Central memory CD4-positive, alpha-beta T cell (primary cell): ENCODE measurements at places on chromosomes 7 and 10.

- no peak for DNase-seq
Observed at GRCh38 chr10:47396311-47396717, 12.2 kb upstream of the ZNF488 start.

DNA sequence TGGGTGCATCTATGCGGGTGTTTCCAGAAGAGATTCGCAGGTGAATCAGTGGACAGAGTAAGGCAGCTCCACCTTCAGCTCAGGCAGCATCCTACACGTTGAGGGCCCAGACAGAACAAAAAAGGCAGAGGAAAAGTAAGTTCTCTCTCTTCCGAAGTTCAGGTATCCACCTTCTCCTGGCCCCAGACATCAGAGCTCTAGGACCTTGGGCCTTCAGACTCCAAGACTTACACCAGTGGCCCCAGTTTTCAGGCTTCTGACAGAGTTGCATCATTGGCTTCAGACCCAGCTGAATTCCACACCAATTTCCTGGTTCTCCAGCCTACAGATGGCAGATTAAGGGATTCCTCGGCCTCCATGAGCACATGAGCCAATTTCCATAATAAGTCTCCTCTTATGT, 102.2 kb upstream of the GPR26 start:
- DNase-seq = no peak

DNA sequence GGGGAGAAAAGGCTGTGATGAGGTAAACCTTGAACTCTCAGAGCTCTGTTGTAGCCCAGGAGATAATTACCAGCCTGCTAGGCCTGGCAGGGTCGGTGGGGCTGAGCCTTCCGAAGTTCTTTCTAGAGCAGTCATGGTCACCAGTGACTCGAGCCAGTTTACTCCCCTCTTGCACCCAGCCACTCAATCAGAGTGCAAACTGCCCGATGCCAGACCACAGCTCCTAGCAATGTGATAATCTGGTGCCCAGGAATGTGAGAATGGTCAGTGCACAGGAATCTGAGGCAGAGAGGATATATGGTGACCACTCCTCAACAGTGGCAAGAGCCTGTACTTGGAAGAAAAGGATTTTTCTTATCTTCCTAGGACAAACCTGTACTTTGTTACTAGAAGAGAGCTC, 46.4 kb upstream of the KMT2E start:
- no peak for DNase-seq

DNA sequence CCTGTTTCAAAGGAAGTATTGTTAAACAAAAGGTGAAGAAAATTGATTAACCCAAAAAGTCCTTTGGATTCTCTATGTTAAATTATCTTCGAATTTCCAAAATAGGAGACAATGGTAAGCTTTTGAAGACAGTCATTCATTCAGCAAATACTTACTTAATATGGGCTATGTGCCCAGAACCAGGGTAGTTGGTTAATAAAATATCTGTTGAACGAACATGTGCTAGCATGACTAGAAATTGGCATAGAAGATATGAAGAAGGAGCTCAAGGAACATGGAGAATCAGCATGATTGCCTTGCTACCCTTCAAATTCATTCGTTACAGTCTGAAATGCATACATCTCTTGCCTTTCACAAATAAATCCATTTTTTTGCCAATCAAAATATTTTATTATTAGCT, 123.1 kb upstream of the RHEB start:
- DNase-seq = no peak

DNA sequence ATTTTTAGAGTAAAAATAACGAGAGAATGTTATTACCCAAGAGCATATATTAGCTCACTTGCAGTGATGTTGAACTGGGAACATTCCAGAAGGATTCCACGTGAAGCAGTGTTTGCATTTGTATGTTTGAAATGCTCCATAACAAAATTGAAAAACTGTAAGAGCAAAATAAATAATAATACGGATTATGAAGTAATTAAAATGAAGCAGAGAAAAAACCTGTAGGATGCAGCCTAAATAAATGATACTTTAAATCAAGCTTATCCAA, 203.3 kb downstream of the BAMBI start:
- no peak for DNase-seq

DNA sequence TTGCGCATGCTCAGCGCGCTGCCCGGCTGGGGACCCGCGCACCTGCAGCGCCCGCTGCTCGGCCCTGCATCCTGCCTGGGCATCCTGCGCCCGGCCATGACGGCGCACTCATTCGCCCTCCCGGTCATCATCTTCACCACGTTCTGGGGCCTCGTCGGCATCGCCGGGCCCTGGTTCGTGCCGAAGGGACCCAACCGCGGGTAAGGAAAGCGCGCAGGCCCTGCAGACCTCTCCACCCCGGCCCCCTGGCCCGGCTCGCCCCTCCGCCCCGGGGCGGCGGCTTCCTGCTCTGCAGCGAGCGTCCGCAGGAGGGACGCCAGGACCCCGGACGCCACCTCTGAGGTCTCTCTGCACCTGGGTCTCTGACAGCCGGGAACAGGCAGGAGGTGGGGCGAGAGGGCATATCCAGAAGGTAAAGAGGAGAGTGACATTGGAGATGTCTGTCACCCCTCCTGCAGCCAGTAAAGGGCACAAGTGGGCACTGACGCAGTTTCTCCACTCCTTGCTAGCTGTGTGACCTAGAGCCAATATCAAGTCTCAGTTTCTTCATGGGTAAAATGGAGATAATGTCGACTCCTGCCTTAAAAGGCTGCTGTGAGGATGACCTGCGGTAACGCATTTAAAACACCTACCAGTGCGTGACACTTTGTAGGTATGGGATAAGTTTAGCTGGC, 338 bp downstream of the ATP6V0E2 start:
- DNase-seq = no peak

- no peak for DNase-seq
Observed at GRCh38 chr10:101291331-101292193, 62.3 kb upstream of the LBX1 start.

GRCh38 chr10:51117053-51117660, 42.9 kb downstream of the PRKG1 start:
- DNase-seq = no peak

DNA sequence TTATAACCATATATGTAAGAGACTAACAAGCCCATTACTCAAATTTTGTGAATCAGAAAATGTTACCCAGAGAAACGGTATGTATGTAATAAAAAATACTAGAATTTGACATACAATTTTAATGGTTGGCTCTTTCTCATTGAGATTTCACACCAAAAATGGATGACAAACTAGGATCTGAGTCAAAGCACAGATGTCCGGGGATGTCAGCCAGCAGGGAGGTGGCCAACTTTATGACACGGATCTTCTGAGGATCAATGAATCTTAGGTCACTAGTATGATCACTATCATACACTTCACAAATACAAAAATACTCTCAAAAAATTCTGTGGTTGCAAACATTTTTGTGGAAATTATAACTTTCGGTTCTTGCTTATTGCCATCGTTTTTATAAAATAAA, 173.5 kb upstream of the NFE2L3 start:
- DNase-seq = no peak

- no peak for DNase-seq
Observed at GRCh38 chr7:24972991-24973390, 7.0 kb downstream of the OSBPL3 start.

DNA sequence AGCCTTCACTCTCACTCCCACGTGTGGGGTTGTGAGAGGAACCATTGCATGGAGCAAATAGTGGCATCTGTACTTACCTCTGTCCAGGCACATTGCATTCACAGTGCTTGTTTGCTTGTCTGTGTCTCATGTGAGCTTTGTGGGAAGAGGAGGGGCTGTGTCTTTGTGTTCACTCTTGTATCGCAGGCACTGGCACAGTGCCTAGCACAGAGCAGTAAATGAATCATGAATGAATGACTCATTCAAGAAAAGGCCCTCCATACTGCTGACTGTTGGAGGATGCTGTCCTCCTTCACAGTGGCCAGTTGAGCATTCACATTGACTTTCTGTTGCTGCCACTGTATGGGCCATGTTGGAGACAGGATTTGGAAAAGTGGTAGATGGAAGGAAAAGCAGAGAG, 125.3 kb downstream of the SORCS3 start:
- DNase-seq = no peak

GRCh38 chr7:68839014-68839413, 759.3 kb upstream of the AUTS2 start:
- no peak for DNase-seq

GRCh38 chr10:77504196-77504872, 133.3 kb downstream of the KCNMA1 start:
- no peak for DNase-seq

DNA sequence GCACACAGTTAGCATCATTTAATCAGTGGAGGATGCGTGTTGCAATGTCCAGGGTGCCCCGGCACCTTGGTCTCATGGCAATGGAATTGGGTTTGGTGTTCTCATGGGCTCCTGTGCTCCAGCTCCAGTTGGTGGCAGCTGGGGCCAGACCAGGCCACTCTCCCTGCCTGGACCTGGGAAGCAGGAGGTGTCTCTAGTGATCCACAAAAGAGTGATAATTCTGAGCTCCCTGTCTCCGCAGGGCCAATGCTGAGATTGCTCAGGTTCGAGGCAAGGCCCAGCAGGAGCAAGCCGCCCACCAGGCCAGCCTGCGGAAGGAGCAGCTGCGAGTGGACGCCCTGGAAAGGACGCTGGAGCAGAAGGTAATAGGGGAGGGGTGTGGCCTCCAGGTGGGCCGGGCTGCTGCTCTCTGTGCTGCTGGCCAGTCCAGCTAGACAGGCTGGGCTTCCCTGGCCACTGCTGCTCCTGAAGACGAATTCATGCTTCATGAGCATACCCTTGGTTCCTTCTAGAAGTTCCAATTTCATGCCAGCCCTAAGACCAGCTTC, 21.7 kb upstream of the BTBD16 start:
- DNase-seq = no peak

- no peak for DNase-seq
Observed at GRCh38 chr7:99468336-99468918, 2.5 kb upstream of the ATP5MF start.

- no peak for DNase-seq
Observed at GRCh38 chr10:4851846-4852245, 25.8 kb downstream of the AKR1E2 start.

- no peak for DNase-seq
Observed at GRCh38 chr7:67496589-67496988, 500.0 kb downstream of the TYW1 start.

GRCh38 chr10:113108194-113108835, 158.3 kb downstream of the TCF7L2 start:
- no peak for DNase-seq

DNA sequence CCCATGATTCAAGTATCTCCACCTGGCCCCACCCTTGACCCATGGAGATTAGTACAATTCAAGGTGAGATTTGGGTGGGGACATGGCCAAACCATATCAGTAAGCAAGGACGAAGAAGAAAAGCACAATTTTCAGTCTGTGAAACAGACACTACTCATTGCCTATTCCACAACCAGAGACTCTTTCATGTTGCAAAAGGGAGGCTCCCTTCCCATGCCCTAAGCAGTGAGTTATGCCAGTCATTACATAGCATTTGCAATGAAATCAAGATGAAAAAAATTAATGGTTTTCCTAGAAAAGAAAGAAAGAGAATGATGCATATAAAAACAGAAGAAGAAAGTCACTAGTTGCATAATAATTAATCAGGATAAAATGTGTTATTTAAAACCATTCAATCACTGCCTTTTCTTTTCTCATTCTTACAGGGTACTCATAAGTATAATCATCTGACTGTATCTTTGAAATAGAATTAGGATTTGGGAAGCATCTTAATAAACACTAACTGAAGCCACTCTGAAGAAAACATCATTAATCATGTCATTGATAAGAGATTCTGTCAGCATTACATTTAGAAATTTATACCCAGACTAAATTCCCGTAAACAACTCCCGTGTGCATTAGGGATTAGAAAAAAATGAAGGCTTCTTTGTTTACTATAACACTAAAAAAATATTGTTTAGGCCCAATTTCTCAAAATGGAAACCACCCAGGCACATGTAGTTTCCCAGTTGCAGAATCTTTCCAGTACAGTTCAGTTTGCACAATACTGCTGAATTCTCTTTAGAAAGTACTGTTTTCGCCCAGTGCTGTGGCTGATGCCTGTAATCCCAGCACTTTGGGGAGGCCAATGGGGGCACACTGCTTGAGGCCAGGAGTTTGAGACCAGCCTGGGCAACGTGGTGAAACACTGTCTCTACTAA, 9.1 kb downstream of the PRPS1L1 start:
- no peak for DNase-seq

DNA sequence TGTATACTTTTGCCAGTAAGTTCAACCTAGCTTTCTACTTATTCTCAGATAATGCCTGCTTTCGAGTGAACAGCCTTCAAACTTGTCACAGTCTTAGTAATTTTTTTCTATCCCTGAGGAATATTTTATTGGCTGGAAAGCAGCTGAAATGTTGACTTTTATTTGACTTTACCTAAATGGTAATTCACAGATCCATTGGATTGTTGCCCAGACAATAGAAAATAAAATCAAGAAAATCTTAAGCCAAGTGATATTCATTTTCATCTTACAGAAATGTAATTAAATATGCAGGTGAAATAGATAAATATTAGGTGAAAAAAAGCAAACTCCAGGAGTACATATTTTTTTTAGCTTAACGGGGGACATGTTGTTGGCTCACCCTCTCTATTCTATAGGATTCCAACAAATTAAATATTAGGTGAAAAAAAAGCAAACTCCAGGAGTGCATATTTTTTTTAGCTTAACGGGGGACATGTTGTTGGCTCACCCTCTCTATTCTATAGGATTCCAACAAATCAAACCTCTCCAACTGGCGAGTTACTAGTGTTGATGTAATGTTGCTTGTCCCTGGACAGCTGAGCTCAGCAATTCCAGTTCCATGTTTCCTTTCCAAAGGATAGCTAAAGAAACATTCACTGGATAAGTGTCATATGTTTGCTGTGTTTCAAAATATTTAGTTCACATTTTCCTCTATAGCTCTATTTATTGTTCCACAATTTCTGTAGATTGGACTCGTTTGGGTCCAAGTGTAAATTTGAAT, 4.2 kb downstream of the TMEM26 start:
- DNase-seq = no peak

- DNase-seq = no peak
Observed at GRCh38 chr7:17681965-17682364, 258.3 kb downstream of the SNX13 start.

GRCh38 chr7:140593672-140593982, 47.0 kb downstream of the DENND2A start:
- no peak for DNase-seq

GRCh38 chr7:116547347-116547746, 22.5 kb downstream of the CAV1 start:
- no peak for DNase-seq

GRCh38 chr10:130440494-130440893, 304.3 kb downstream of the GLRX3 start:
- DNase-seq = no peak

- peak; percentile 31 for DNase-seq
Observed at GRCh38 chr10:122495406-122496340, 34.3 kb downstream of the HTRA1 start.

DNA sequence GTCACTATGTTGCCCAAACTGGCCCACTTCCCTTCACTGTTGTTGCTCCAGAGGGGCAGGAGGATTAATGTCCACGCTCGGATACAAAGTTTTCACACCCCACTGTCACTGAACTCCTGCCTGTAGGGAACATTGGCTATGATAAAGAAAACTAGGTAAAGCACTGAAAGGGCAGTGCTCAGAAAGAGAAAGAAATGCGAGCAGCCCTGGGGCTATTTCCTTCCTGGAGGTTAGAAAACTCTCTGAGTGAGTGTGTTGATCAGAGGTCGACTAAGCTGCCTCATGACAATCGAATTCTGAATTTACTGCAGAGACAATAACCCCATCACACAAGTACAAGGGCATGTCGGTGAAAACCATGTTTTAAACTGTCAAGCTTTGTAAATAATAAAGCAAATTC, 227.2 kb upstream of the PITRM1 start:
- no peak for DNase-seq
